ENCODE measurements at places on chromosomes 12 and 14. TPM values are rescaled to one million over a fixed set of nuclear protein-coding genes. Genes with fewer than 3 reads are reported as not detected.

FAM222A gene
- total RNA-seq: 0.32 TPM

PTPRR gene
- 2.0 TPM for total RNA-seq

RFLNA gene
- total RNA-seq: 14.6 TPM

RPL10L gene
- not detected for total RNA-seq

SLC10A1 gene
- total RNA-seq: not detected

FERMT2 gene
- 97.1 TPM for total RNA-seq

CLEC1A gene
- 24.4 TPM for total RNA-seq

KSR2 gene
- 0.30 TPM for total RNA-seq

LBHD2 gene
- not detected for total RNA-seq

C1R gene
- total RNA-seq: 5.3 TPM

ANO4 gene
- total RNA-seq: not detected

ULK1 gene
- total RNA-seq: 6.5 TPM

SLC5A8 gene
- total RNA-seq: not detected

BICDL1 gene
- total RNA-seq: not detected

SYCP3 gene
- total RNA-seq: 0.30 TPM

IL22 gene
- total RNA-seq: not detected

LPAR5 gene
- not detected for total RNA-seq

TAPBPL gene
- 3.9 TPM for total RNA-seq
